Stomach (tissue), 19 donors: ENCODE measurements at places on chromosomes 11 and 22. TPM values are rescaled to one million over a fixed set of nuclear protein-coding genes. Genes with fewer than 3 reads are reported as not detected.

RASGRP2 gene
- 9.1 TPM for total RNA-seq

IFITM1 gene
- 22.2 TPM for total RNA-seq

PIH1D2 gene
- total RNA-seq, result not detected

ACTN3 gene
- not detected for total RNA-seq

PGGHG gene
- total RNA-seq, result 11.6 TPM

DNA sequence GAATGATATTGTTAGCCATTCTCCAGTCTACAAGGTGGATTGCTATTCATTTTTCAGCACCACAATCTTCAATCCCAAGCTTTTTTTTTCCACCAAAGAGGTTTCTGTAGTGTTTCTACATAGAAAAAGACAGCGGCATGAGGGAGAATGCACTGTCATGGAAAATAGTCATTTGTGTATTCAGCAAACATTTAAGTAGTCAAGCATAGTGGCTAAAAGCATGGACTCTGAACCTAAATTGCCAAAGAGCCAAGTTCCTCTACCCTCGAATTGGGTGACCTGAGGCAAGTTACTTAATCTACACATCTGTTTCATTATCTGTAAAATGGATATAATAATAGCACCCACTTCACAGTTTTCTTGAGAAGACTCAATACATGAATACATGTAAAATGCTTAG, 14.2 kb downstream of the GAS2 start:
- DNase-seq, result no peak

DNA sequence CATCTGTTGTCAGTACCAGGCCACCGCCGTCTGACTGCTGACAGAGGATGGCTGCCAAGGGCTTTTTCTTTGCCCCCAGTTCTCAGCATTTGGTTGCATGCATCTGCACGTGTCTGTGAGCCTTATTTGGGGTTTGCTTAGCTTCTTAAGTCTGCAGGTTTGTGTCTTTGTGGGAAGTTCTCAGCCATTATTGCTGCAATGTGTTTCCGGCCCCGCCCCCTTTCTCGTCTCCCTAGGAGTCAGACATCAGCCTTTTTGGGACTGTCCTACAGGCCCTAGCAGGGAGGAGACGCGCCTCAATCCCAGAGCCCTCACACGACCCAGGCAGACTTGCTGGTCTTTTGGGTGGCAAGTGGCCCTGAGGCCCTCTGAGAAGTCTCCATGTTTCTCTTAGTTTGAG, 8.0 kb downstream of the MOB2 start:
- DNase-seq, result no peak

DNA sequence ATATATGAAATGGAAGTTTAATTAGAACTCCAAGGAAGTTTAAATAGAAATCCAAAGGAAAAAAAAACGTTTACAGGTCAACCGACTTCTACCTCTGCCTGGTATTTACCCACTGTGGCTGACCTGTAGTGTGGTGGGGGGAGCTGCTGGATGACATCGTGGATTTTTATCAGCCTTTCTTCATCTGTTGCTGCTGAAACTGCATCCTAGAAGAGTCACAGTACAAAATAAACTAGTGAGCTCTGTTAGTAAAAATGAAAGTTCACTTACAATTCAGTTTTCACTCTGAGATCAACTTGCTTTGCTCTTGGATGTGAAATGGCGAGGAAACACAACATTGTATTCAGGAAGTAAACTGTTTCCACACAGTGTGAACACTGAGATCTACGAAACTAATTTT, 43.2 kb upstream of the TP53AIP1 start:
- no peak for DNase-seq

DNA sequence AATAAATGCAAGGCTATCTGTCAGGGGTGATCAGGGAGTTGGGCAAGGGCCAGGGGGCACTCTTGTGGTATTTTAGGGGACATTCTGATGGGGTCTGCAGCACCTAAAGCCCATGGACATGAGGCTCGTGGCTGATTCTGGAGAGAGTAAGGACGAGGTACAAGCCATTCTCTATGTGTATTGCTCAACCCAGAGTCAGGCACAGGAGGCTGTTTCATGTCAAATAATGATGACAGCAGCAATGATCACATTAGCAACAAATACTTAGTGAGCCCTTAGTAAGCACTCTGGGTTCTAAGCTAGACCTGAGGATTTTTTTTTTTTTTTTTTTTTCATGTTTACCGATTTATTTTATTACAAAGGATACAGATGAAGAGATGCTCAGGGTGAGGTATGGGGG, 83.5 kb upstream of the THY1 start:
- DNase-seq, result no peak

DNA sequence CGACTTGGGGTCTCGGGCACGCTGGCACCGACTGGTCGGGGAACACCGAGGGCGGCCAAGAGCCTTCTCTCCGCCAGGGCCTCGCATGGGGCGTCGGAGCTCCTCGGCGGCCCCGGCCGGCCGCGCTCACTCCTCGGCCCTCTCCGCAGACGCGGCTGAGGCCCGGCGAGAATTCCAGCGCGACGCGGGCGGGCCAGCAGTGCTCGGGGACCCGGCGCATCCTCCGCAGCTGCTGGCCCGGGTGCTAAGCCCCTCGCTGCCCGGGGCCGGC, 5.6 kb downstream of the TBX1 start:
- DNase-seq, result no peak

- DNase-seq, result no peak
Measured at GRCh38 chr11:80163441-80163840, 722.6 kb upstream of the TENM4 start.

DNA sequence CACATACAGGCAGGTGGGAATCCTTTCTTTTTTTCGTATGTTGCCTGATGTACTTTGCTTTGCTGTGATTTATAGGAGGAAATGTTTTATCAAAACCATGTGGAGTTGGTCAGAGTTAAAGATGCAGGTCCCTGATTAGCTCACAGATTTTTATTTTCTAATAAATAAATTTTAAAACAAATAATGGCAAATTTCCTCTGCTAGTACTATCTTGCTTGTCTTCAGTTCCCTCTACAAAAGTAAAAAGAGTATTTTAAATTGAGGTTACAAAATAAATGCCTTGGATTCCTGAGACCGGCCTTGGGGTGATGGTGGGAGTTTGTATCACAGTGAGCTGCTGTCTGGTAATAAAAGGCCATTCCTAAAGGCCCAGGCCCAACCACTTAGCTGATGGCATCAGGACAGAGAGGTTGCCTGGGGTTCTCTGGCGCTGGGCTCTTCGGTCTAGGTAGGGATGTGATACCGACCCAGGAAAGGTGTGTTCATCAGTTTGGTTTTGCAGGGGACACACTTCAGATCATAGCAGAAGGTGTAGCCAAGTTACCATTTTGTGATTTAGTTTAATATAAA, 129.0 kb downstream of the TBC1D22A start:
- DNase-seq, result no peak

- no peak for DNase-seq
Measured at GRCh38 chr11:95985174-95985808, 61.4 kb upstream of the MTMR2 start.

DNA sequence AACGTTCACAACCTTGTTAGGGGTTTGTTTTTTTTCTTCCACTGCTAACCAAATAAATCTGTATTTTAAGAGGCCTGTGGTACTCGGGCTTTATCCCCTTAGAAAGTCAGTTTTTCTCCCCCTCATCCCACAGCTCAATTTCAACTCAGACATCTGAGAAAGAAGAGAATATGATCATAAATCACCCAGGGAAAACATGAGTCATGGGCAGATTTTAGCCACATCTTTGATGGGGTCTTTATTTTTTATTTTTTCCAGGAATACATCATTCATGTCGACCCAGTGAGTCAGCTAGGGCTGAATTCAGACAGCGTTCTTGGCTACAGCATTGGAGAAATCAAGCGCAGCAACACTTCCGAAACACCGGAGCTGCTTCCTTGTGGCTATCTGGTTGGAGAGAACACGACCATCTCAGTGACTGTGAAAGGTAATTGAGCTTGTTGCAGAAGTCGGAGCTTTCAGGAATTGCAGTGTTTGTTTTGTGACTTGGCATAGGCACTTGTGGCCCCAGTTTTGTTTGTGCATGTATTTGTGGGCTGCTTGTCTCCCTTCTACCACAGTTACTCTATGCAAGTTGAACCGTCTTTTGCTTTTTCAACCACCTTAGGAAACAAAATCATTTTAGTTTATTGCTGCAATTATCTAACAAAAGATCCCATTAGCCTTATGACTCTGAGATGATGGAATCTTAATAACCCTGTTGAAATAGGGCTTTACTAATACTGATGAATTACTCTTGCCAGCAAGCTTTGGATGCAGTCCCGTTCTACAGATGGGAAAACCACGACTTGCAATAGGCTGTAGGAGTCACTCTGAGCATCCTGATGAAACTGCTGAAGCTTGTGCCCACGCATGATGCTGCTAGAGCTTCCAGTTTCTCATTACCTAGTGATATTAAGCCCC, 62.7 kb downstream of the DBX1 start:
- DNase-seq, result no peak

DNA sequence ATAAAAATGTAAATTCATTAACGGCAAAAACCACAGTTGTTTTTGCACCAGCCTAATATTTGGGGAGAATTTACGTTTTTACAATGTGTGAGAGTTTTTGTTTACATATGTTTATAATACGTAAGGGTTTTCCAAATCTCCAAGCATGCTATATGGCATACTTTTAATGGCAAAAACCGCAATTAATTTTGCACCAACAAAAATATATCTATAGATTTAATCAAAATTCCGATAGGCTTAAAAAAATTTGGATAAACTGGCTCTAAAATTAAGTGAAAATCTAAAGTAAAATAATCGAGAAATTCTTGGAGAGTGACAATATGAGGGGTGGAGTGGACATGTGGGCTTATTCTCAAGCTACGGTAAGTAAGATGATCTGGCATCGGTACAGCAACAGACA, 22.8 kb downstream of the KRTAP5-6 start:
- DNase-seq, result no peak

- peak; percentile 53 for DNase-seq
Measured at GRCh38 chr11:74004759-74005615, 3.9 kb downstream of the UCP3 start.

DNA sequence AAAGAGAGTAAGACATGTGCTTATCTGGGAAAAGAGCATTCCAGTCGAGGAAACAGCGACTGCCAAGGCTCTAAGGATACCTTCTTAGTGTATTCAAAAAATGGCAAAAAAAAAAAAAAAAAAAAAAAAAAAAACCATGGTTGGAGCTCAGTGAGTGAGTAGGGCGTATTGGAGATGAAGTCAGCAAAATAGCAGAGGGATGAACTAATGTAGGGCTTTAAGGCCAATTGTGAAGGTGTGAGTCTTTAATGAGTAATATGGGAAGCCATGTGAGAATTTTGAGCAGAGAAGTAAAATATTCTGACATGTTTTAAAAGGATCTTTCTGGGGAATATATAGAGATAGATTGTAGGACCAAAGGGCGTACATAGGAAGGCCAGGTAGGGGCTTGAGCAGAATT, 498.6 kb upstream of the ISX start:
- DNase-seq, result no peak

GRCh38 chr22:49883294-49883640, 29.6 kb downstream of the ZBED4 start:
- DNase-seq, result no peak

GRCh38 chr11:8098361-8098760, 17.4 kb downstream of the TUB start:
- peak; percentile 17 for DNase-seq

DNA sequence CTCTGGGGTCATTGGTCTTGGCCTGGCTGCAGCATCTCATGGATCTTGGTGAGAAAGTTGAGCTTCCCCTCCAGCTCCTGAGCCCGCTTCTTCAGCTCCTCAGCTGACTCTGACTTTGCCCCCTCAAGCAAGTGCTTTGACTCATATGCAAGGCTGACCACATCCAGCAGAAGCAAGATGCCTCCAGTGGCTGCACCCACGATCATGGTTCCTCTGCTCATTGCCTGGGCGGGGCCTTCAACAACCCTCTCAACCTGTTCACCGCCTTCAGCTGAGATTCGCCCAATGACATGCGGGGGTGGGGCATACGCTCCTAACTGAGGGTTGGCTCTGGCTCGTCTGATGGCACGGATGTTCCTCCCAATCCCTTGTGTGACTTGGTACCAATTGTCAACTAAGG, 11.9 kb downstream of the APOL2 start:
- DNase-seq, result no peak
